Jurkat, Clone E6-1 (cell line): ENCODE measurements at places on chromosomes 5 and 9.

GRCh38 chr9:124721109-124721906 lies 49.8 kb downstream of the NR6A1 start:
- no peak for DNase-seq

DNA sequence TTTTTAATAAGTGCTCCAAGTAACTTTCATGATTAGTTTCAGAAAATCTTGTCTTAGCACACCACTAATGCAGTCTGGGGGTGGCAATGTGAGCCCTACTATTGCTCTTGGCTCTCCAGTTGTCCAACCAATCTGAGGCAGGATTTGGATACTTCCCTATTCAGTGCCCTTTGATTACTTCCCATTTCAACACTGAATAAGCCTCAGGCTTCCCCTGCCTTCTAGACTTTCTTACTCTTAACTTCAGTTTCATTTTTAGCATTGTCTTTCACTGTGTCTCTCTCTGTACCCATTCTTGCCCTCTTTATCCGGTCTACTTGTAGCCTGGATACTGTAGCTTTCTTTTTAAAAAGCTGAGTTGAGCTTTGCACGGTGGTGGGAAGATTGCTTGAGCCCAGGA lies 186.1 kb downstream of the C9orf152 start:
- DNase-seq = no peak

- no peak for DNase-seq
Measured at GRCh38 chr5:73186976-73187375, 14.0 kb downstream of the TMEM174 start.

DNA sequence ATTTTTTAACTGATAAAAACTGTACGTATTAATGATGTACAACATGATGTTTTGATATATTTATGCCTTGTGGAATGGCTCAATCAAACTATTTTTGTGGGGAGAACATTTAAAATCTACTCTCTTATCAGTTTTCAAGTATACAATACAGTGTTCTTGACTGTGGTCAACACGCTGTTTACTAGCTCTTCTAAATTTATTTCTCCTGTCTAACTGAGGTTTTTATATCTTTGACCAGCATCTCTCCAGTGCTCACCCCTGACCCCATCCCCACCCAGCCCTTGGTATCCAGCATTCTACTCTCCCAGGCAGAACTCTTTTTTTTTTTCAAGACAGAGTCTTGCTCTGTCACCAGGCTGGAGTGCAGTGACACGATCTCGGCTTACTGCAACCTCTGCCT lies 169.6 kb upstream of the SNX2 start:
- DNase-seq = no peak

GRCh38 chr5:180908998-180909731 lies 10.2 kb downstream of the BTNL8 start:
- no peak for DNase-seq

DNA sequence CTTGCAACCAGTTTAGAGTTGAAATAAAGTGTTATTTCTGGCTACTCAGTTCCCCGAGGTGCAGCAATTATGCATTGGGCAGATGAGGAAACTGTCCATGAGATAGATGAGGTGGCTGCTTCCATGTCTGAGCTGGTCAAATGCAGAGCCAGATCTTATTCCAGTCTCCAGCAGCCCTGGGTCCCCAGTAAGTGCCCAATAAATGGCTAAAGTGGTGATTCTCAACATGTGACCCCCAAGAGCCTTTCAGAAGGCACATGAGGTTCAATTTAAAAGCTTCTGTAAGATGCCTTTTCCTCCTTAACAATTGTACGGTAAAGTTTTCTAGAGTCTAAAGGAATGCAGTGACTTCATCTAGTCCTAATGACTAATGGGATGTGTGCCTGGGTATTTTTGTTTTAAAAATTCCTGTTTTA lies 17.5 kb downstream of the ATOX1 start:
- DNase-seq = no peak

DNA sequence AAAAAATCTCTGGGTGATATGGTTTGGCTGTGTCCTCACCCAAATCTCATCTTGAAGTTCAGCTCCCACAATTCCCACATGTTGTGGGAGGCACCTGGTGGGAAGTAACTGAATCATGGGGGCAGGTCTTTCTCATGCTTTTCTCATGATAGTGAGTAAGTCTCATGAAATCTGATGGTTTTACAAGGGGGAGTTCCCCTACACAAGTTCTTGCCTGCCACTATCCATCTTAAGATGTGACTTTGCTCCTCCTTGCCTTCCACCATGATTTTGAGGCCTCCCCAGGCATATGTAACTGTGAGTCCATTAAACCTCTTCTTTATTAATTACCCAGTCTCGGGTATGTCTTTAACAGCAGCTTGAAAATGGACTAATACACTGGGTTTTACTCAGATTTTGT lies 513.9 kb downstream of the TLE4 start:
- DNase-seq = no peak

DNA sequence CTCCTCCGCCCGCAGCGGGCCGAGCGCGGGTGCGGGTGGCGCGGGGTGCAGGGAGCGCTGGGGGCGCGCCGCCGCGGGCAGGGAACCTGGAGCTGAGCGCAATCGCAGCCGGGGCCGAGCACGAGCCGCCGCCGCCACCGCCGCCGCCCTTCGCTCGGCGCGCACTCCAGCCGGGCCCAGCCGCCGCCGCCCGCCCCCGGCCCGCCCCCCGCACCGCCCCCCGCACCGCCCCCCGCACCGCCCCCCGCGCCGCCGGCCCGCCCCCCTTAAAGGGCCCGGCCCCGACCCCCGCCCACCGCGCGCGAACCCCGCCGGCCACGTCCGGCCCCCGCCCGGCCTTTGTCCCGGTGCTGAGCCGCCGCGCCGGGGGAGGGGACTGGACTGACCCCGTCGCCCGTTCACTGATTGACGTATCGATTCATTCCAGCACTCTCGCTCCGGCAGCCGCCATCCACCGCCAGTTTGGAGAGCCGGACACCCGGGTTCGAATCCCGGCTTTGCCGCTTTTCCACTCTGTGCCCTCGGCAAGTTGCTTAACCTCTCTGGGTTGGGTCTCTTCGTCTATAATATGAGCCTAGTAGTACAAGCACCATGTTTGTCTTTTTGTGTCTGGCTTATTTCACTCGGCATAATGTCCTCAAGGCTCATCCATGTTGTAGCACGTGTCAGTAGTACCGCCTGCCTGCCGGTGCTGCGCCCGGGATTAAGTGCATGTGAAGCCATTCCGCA lies at the start of gene SH3PXD2B:
Gene SH3PXD2B, minus strand, starts transcription at position 168 of the 729 bp plus-strand sequence. CDS start 173 bp downstream, outside the sequence.
- no peak for DNase-seq

DNA sequence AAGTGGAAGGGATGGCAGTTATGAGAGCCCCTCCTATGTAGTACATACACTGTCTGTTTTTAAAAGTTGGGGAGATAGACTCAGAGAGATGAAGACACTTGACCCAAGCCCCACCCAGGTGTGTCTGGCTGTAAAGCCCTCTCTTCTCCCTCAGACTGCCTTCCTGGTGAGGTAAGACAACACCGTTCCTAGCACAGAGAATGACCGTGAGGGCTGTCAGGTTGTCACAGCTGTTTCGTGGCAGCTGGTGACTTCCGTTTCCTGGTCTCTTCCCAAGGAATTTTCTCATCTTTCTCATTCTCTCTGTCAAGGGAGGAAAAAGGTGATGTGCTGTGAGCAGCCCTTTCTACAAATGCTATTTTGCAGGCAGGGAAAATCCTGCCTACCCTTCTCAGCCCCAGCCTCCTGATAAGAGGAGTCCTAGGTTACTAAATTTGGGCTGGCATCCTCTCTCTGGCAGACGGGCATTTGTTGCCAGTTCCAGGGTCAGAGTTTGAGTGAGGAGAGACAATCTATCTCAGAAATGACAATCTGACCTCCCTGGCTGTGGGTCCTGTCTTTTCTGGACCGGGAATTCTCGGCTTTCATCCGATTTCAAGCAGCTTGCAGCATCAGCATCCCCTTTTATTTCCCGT lies 263.5 kb upstream of the PANK3 start:
- DNase-seq = no peak

DNA sequence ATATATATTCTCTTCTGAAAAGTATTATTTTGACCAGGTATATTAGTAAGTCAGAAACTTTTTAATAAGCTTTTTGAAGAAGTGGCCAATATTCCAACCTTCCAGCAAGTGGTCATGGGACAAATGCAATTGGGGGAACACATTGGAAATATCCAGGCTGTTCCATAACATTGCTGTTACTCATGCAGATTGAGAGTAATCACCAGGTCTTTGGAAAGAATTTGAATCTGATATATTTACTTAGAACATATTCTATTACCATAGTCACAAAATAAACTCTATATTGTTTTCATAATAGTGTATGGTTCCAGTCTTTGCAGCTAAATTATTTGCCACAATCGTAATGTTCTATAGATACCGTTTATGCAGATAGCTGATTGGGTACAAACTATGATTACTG lies 102.8 kb downstream of the TAF11L14 start:
- no peak for DNase-seq

DNA sequence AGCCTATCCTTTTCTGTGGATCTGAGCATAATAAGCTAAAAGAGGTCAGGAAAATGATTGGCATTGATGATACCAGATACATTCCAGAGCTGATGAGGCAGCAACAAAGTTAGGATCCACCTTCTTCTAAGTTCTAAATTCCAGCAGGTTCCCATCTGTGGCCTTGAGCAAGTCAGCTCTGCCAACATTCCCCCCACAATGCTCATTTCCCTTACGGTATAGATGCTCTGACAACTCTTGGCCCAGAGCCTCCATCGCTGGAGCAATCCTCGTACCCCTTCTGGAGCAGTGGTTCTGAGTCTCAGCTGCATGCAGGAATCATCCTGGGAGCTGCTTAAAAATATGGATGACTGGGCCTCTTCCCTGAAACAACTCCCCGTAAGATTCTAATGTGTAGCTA lies 78.1 kb downstream of the MED27 start:
- no peak for DNase-seq

GRCh38 chr9:14532456-14533115 lies 160.6 kb downstream of the ZDHHC21 start:
- DNase-seq = no peak

DNA sequence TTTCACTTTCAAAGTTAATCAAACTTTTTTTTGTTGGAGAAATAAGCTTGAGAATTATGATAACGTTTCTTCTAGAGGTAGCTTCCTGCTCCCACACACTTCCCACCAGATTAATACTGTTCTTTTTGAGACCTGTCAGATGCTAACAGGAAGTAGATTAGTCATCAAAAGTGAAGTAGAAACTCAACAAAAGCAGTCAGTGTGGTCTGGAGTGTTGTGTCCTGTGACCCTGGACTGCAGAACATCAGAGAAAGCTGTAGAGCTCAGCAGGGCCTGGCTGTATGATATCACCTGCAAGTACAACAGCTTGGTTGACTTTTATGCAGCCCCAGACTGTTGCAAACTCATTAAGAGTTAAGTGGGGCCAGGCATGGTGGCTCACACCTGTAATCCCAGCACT lies 495.7 kb upstream of the CYLC2 start:
- DNase-seq = no peak

GRCh38 chr5:56259002-56259511 lies 25.9 kb upstream of the ANKRD55 start:
- no peak for DNase-seq

DNA sequence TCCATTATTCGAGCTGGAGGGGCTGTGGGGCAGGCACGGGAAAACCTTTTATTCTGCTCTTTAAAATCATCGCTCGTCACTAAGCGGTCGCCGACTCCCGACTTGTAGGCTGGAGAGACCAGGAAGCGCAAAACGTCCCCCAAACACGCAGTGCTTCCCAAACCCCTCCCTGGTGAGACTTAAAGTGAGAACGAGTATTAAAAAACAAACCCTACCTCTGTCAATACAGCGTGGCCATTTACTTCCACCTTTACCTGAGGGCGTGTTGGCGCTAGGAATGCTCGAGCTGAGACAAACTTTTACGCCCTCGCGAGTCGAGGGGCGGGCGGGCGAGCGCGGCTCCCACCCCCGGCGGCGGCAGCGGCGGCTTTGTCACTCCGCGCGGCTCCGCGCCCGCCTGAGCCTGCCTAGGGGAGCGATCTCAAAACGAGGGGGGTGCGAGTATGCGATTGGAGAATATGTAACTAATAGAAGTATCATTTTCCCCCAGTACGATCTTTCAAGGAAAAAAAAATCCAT lies at the start of gene NR2F1-AS1:
Gene NR2F1-AS1, minus strand, starts transcription at position 293 of the 519 bp plus-strand sequence.
- no peak for DNase-seq

DNA sequence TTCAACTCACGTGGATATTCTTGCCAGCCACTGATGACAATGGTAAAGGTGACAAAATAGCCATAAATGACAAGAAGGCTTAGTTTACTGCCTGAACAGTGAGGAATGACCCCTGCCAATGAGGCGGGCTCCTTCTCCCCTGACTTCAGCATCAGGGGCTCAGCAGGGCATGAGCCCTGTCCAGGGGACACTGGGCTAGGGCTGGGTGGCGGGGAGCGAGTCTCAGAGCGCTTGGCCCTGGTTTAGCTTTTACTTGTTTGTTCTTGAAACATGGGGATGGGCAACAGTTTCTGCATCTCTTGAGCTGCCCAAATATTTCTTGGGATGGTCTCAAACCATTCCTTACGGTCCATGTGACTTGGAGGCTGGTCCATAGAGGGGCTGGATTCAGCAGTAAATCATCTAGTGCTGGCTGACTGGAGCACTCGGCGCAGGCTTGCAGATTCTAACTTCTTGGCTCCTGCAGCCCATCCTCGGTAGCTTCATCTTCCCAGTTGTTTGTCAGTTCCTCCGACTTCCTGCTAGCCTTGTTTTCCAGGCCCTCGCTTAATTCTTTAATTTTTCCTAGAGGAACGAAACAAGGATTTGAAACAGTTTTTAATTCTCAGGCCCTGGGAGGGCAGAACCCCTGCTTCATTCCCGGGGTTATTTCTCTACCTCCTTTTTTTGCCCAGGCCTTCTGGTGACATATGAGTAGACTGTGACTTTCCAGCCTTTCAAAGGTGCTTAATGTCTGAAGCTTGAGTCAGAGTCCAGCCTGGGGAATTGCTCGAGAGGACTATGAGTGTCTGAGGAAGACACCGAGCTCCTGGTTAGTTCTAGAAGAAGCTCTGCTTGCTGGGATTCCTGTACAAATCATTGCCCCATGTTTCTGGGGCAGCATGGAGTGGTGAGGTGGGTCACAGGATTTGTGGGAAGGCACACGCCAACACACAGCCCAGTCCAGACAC lies 4.5 kb upstream of the HMCN2 start:
- no peak for DNase-seq

- no peak for DNase-seq
Measured at GRCh38 chr9:93648181-93648580, 71.8 kb downstream of the PHF2 start.

GRCh38 chr5:66582499-66583165 lies 13.6 kb upstream of the MAST4 start:
- no peak for DNase-seq

DNA sequence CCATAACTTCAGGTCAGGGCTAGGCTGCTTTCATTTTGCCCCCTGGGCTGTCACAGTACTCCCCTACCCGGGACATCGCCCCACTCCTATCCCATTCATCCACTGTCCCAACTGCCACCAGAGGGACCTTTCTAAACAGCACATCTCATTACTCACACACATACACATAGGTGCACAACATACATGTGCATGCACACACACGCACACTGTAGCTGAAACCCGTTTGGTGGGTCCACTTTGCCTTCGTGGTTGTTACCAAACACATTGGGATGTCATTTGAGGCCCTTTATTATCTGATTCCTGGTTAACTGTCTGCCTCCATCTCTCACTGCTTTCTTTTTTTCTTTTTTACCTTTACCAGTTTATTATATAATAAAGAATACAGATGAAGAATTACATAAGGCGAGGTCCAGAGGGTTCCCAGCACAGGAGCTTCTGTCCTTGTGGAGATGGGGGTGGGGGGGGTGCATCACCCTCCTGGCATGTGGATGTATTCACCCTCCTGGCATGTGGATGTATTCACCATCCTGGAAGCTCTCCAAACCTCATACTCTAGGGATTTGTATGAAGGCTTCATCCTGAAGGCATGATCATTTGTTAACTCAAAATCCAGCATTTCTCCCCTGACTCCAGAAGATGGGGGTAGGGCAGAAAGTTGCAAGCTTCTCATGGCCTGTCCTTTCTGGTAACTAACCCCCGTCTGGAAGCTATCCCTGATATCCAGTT lies 186.0 kb downstream of the GOLPH3 start:
- no peak for DNase-seq

- no peak for DNase-seq
Measured at GRCh38 chr5:59767211-59767605, 126.3 kb downstream of the PDE4D start.
